ENCODE measurements at places on chromosomes 6 and 20. TPM values are rescaled to one million over a fixed set of nuclear protein-coding genes. Genes with fewer than 3 reads are reported as not detected.

Gene POFUT1
- 15.6 TPM for total RNA-seq

Gene ADGRG6
- total RNA-seq: 8.2 TPM

Gene GPR63
- 7.7 TPM for total RNA-seq

Gene RAB32
- total RNA-seq: 3.5 TPM

Gene FERMT1
- total RNA-seq: 0.45 TPM

Gene HMGCLL1
- 3.3 TPM for total RNA-seq

Gene ZC3H12D
- total RNA-seq: 2.2 TPM

Gene TXLNB
- 1.3 TPM for total RNA-seq

Gene DSP
- total RNA-seq: 121 TPM

Gene CNBD2
- 8.8 TPM for total RNA-seq

Gene RUNX2
- not detected for total RNA-seq

Gene CBLN4
- total RNA-seq: 0.37 TPM

Gene CNR1
- total RNA-seq: 4.0 TPM

Gene SPTLC3
- total RNA-seq: not detected

Gene FAM184A
- 1.8 TPM for total RNA-seq

Gene DEFB132
- total RNA-seq: not detected

Gene LRRC73
- 1.0 TPM for total RNA-seq

Gene SYNE1
- 77.2 TPM for total RNA-seq

Gene ADGRF4
- total RNA-seq: not detected

Gene BMP5
- 1.4 TPM for total RNA-seq

Gene MDFI
- 4.9 TPM for total RNA-seq

Gene BMP7
- 1.8 TPM for total RNA-seq

Gene MICB
- 0.89 TPM for total RNA-seq

Gene TP53TG5
- not detected for total RNA-seq

Gene DDRGK1
- total RNA-seq: 58.0 TPM

Gene CNKSR3
- 40.0 TPM for total RNA-seq

Gene SLC26A8
- 0.58 TPM for total RNA-seq

Gene PLAGL1
- total RNA-seq: 94.9 TPM

Gene KIAA1755
- total RNA-seq: 1.7 TPM

Gene HLA-DOB
- total RNA-seq: not detected

Gene BCLAF1
- total RNA-seq: 137 TPM

Gene C6orf52
- total RNA-seq: not detected

Gene GSTA3
- total RNA-seq: not detected

Gene NECAB3
- 125 TPM for total RNA-seq

Gene NR2E1
- total RNA-seq: not detected

Gene UBE2C
- total RNA-seq: not detected

Gene ZSCAN23
- total RNA-seq: 5.3 TPM

Gene ZNF165
- 4.2 TPM for total RNA-seq

Gene HSPA12B
- total RNA-seq: 3.1 TPM

Gene ADGB
- 0.29 TPM for total RNA-seq

Gene HLA-DRB1
- 4.1 TPM for total RNA-seq

Gene LY6G6D
- not detected for total RNA-seq

Gene PGC
- total RNA-seq: 32,926 TPM

Gene ULBP2
- total RNA-seq: not detected

Gene KIAA0408
- total RNA-seq: 89.3 TPM

Gene KIF6
- not detected for total RNA-seq

Gene FAM83C
- not detected for total RNA-seq

Gene TRIM31
- total RNA-seq: 4.6 TPM

Gene TUBB2B
- not detected for total RNA-seq

Gene IRF4
- total RNA-seq: 2.6 TPM

Gene E2F3
- total RNA-seq: 6.4 TPM

Gene FOXP4
- 70.4 TPM for total RNA-seq

Gene ASIP
- total RNA-seq: not detected

Gene TTK
- not detected for total RNA-seq

Gene BTN1A1
- not detected for total RNA-seq

Gene MMP24
- not detected for total RNA-seq
